ENCODE measurements at places on chromosomes 6 and 20.

DNA sequence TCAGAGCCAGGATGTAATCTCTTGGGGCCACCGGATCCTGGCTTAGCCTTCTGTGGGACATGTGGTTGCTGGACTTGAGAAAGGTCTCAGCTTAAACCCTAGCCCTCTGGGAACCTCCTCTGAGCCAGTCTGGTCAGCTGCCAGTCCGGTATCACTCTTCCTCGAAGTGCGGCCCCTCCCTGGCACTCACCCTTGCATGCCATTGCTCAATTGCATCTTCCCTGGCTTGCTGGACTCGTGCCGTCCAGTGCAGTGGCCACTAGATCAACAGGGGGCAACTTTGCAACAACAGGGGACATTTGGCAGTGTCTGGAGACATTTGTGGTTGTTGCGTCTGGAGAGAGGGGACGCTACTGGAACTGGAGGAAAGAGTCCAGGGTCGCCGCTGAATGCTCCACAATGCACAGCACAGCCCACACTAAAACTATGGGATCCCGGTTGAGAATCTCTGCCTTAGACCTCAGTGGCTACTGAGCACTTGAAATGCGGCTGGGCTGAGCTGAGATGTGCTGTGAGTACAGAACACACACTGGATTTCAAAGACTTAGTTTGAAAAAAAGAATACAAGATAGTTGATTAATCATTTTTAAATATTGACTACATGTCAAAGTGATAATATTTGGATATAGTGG, 152.1 kb downstream of the TFAP2C start:
- DNase-seq: no peak

DNA sequence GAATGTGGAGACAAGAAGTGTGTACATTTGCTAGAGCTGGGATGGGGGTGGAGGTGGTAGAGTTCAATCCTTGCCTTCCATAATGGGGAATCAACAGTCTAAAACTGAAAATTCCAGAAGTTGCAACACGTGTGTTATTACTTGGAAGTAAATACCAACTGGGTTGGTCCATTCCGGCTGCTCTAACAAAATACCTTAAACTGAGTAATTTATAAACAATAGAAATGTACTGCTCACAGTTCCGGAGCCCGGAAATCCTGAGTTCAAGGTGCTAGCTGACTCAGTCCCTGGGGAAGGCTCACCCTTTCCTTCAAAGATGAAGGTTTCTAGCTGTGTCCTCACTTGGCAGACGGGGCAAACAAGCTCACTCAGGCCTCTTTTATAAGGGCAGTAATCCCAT, 59.0 kb downstream of the RIN2 start:
- DNase-seq: no peak

- DNase-seq: no peak
These were observed 188.8 kb downstream of the HIVEP2 start for GRCh38 chr6:142756215-142756630.

DNA sequence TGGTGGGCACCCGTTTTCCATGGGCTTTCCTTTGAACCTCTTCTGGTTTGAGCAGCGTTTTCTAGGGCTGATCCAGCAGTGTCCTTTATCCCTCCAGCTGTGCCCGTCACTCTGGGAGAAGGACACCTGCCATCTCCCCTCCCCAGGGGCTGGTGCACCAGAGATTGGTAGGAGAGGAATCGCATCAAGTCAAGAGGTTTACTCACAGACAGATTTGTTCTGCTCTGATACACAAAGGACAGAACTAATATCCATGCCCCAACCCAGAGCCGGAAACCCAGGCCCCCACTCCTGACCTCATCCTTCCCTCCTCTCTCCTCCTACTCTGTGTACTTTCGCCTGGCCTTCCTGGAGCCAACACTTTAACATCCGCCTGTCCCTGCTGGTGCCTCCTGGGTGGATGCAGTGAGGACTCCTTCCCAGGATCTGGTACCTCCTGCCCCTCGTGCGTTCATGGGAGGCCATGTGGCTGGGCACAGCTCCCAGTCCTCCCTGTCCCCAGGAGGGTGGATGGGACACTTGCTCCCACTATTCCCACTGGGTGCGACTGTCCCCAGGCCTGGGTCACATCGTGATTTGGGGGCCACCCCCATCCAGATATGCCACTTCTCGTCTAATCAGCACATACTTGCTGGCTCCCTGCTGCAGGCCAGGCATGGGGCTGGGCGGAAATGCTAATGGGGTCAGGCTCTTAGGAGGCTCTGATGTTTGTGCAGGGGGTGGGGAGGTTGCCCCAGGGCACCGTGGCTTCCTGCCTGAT, 286.3 kb downstream of the CDH4 start:
- DNase-seq: no peak

GRCh38 chr20:58374027-58374850, 14.8 kb upstream of the VAPB start:
- DNase-seq: no peak

- no peak for DNase-seq
These were observed 33.7 kb downstream of the ADGRF5 start for GRCh38 chr6:46888031-46888430.

GRCh38 chr20:8073024-8073832, 53.7 kb upstream of the TMX4 start:
- peak; percentile 16 for DNase-seq

- DNase-seq: peak; percentile 72
These were observed 1.0 kb downstream of the SCML4 start for GRCh38 chr6:107823047-107823557.

- DNase-seq: no peak
These were observed 72.6 kb upstream of the LY86 start for GRCh38 chr6:6515691-6516607.

- DNase-seq: no peak
These were observed 14.2 kb downstream of the KATNA1 start for GRCh38 chr6:149634315-149634714.

- DNase-seq: no peak
These were observed 134.3 kb upstream of the CDH4 start for GRCh38 chr20:61117725-61118124.

DNA sequence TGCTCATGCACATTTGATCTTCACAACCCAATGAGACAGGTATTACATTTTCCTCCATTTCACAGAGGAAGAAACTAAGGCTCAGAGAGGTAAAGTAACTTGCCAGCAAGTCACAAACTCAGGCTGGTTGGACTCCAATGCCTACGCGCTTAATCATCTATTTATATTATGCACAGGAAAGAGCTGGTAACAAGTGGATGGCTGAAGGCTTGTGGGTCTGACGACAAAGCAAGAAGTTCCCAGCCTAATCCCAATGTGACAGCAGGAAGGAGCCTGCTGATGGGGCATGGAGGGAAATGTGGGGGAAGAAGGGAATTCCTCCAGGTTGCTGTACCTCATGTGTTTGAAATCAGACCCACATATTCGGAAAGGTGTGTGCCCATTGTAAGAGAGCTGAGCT, 3.9 kb downstream of the CDH22 start:
- DNase-seq: no peak

DNA sequence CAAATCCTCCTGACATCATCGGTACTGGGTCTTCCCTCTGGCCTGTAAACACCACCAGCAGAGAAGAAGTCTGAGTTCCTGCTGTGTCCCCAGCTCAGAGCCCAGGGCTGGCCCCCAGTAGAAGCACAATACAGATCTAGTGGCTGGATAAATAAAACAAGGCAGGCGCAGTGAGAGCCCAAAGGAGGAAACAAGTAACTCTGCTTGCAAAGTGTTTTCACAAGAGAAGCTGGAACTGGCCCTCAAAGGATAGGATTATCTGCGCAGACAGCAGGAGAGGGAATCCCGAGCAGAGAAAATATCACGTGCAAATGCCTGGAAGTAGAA, 205.1 kb downstream of the ZDHHC14 start:
- DNase-seq: no peak

- no peak for DNase-seq
These were observed 31.7 kb upstream of the ASXL1 start for GRCh38 chr20:32326504-32326845.

DNA sequence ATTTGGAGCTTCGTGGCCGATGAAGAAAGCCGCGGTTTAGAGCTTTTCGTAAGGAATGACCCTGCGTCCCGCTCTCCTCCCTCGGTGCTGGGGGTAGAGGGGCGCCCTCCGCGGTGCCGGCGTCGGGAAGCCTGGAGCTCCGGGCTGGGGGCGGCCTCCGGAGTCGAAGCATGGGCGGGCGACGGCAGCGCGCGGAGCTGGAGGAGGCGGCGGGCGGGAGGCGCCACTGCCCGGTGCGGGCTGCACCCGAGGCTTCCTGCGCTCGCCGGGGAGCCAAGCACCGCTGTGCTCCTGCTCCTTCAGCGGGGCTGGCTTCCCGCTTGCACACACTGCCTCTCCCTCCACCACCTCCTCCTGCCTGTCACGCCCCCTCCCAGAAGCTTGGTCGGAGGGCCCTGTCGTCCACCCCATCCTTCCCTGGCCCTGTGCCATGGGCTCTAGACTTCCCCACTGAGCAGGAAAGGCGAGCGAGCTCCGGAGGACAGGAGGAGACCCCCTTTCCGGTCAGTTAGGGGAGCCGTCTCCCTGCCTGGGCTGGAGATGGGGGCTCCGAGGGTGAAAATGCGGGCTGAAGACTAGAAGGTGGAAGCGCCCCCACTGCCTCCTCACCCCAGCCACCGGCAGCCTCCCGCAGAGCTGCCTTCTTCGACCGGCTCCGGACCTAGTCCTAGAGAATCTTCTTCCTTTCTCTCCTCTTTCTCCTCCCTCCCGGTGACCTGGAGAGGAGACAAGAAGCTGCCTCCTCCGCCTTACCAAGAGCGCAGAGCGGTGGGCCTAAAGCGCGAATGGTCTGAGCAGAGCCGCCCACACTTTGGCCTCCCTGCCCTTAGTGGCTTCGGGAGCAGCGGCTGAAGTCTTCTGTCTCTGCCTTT, 1.8 kb downstream of the CDH4 start:
- no peak for DNase-seq

DNA sequence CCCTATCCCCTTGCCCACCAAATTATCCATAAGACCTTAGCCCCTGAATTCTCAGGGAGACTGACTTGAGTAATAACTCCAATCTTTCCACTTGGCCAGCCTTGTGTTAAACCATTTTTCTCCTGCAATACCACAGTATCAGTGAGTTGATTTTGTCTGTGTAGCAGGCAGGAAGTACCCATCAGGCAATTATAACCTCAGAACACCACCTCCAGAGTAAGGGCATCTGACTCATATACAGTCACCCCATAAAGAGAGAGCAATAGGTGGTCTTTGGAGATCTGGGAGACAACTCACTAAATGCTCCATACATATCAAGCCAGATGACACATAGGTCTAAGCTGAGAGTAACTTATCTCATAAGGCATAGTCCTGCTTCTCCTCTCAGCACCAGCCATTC, 83.7 kb downstream of the FILIP1 start:
- DNase-seq: no peak

DNA sequence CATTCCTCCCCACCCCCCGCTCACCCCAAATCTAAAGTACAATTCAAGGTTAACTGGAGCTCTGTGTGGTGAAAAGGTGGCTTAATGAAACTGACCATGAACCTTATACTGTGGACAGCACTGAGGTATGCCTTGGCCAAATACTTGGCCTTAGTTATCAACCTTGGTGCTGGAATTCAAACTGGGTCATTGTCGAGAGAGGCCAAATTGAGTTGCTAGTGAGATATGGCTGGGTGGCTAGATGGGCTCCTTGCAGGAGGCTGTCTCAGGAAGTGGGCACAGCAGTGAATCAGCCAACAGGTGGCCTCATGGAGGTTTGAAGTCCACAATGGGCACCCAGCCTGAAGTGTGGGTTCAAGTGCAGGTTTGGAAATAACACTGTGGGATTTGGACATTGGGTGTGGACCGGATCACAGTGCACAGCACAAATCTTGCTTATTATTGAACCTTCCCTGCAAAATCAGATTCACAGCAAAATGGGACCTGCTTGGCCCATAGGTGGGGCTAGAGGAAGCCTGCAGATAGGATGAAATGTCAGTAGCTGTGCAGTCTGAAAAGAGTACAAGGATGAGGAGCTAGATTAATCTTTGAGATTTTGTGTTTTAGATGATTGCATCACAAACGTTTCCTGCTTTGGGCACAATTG, 5.6 kb upstream of the BTBD3 start:
- no peak for DNase-seq

GRCh38 chr6:158828807-158829206, 9.6 kb upstream of the EZR start:
- no peak for DNase-seq

DNA sequence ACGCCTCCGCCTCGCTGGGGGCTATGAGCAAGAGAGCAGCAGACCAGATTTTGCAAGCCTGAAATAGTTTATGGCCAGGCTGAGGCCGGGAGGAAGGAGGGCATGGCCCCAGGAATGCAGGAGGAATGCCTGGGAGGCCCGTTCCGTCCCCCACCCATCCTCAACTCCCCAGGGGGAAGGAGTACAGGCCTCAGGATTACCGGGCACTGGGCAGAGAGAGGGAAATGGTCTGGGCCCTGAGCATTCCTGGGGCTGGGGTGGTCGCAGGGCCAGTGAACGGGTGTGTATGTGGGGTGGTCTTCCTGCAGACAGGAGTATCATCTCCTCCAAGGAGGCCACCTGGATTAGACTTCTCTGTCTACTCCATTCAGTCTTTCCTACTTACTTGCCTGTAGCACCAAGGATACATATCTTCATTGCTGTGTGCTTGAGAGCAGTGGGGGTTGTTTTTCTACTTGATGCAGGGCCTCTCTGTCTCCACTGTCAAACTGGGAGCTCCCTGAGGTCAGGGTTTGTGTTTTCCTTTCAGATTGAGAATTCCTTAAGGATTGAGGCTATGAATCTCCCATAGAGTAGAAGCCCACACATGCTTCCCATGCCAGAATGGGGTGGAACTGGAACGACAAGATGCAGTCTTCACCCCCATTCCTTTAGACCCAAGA, 81.3 kb downstream of the VEGFA start:
- DNase-seq: no peak

DNA sequence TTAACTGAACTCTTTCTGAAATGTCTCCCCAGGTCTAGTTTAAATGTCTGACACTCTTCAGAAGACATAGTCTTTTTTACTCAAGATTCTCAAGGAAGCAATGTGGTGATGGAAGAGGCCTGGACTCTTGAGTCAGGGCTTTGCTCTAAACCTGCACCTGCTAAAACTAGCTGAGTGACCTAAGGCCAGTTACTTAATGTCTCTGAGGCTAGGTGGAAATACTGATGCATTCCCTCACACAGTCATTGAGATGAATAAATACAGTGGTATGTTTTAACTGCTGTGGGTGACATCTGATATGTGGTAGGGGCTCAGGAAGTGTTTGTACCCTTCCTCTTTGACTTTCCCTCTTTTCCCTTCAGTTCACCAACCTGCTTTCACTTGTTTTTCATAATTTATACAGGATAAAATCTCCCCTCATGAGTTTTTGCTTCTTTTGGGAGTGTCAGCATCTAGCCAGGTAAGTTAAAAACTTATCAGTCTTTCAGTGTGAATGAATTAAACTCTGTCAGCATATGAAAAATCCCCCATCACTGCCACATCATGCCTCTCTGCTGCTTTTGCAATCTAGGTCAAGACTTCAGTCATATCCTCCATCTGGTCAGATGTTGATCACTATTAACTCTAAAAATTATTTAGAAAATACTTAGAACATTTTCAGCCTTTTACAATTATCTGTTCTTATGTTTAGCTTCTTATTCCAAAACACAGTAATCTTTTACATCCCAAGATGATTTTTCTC, 178.7 kb upstream of the TNFAIP3 start:
- DNase-seq: no peak

DNA sequence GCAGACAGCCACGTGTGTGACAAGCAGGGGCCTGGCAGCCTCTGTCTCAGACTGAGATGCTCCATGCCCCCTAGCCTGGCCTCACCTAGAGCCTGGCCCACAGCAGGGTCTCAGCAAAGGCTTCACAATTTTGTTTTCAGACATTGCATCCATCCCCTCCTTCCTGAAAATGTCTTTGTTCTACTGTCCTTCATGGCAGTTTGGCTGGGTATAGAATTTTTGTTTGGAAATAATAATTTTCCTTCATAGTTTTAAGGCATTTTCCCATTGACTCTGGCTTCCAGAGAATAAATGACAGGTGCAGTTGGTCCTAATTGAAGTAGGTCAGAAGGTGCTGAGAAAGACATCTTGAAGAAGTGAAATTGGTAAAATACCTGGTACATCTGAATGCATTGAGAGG, 216.2 kb downstream of the EYA2 start:
- DNase-seq: no peak
